H54 (cell line): ENCODE measurements at places on chromosomes 13 and 19.

DNA sequence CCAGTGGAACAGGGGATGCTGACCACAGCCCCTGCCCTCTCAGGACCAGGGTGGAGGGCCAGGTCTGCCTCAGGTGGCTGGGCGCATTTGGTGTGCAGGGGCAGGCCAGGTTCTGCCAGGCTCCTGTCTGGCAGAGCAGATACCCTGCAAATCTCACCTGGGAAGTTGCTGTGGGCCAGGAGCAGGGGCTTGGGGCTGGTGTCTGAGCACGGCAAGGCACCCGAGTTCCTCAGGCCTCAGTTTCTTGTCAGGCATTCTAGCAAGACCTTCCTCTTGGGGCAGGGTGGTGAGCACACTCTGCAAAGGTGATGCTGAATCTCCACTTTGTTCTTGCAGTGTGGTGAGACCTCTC, 1.1 kb downstream of the CRTC1 start:
- DNase-seq = no peak

- no peak for DNase-seq
These were observed 1.7 kb downstream of the DPY19L3 start for GRCh38 chr19:32407004-32407992.

DNA sequence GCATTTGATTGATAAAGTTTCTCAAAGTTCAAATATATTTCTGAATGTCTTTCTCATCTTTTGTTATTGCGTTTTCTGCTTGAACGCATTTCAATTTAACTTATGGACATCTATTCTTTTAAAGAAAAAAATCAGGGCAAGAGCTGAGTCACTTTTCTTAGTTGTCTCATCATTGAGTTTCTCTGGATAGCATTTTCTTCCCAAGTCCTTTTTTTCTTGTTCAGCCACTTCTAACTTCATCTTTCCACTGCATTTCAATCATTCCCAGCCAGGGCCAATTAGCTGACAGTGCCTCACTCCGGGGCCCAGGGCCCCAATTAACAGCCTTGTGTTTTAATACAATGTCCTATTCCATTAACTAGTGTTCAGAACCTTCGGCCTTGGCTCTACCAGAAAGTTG, 216.3 kb downstream of the B3GLCT start:
- DNase-seq = no peak

DNA sequence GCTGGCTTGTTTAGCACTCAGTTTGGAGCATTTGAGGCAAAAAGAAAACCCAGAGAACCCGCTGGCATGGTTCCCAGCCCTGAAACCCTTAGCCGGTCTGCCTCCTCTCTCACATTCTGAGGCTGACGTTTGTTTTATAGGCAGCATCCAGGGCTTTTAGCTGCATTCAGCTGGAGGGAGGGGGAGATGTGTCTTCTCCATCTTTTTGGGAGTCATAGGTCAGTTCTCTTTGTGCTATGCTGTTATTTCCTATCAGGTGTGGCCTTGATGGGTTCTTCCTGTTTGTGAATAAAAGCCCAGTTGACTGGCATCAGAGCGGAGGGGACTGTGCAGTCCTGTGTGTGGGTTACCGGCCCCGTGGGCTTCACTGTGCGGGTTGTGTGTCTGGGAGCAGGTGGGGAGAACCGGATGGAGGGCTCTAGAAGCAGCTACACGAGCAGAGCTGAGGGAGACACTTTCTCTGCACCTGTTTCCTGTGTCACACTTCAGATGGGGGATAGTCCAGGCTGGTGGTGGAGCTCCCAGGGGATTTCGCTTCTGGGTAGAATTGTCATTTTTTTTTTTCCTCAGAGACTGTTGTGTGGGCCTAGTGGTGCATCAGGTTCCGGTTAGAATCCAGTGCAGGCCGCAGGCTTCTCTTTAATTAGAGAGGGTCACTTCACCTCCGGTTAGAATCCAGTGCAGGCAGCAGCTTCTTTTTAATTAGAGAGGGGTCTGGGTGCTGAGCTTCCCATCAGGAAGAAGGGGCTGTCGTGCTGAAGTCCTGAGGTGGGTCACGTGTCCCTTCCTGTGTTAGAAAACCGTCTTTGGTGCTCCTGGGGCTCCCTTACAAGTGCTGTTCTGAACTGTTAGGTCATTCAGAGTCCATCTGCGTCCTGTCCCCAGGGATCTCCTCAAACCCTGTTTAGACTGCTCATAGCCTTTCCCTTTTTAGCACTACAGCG, 69.6 kb downstream of the ARHGEF7 start:
- no peak for DNase-seq

- DNase-seq = peak; percentile 78
These were observed 15.3 kb upstream of the GPR183 start for GRCh38 chr13:99322297-99323103.

- no peak for DNase-seq
These were observed 26.5 kb upstream of the SPRY2 start for GRCh38 chr13:80367473-80367872.

- no peak for DNase-seq
These were observed 50.8 kb downstream of the USP12 start for GRCh38 chr13:27120811-27121210.

DNA sequence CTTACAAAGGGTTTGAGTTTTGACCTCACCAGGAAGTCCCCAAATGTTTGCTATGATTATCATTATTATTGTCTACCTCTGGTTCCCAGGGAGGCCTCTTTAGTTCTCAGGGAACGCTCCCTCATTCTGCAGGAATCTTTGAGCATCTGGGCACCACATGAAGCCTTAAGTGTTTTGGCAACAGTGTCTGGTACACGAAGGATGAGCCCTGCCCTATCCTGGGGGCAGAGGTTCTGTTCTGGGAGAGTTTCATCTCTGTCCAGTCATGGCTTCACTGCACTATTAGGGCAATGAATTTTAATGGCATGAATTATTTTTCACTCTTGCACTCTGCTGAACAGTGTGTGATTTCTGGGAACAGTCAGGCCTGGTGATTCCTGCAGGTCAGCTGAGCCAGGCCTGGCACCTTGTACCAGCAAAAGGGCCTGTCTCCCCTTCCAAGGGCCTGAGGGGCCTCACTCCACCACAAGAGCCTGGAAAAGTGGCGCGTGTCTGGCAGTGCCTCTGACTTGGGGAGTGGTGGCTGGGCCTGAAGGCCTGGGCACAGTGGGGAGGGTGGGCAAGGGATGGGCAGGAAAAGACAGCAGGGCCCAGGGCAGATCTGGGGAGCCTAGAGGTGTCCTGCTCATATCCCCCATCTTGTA, 4.6 kb downstream of the FAM187B start:
- DNase-seq = no peak

- DNase-seq = no peak
These were observed 97.5 kb downstream of the INSR start for GRCh38 chr19:7196763-7197118.

DNA sequence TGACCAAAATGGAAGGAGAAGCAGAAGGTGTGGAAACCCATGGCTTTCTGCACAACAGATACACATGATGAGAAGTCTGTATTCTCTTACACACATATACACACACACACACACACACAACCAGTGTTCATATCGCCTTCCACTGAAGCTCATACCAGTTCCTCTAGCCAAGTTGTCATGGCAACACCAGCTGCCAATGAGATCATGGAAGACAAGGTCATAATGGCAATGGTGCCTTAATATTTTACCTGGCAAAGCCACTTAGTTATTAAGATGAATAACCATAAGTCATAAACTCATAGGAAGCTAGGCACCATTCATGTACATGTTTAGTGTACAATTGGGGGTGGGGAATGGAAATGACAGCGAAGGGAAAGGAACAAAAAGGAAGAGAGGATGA, 2.6 kb upstream of the DHRS12 start:
- DNase-seq = no peak

GRCh38 chr13:108283110-108283509, 13.6 kb downstream of the TNFSF13B start:
- DNase-seq = no peak

DNA sequence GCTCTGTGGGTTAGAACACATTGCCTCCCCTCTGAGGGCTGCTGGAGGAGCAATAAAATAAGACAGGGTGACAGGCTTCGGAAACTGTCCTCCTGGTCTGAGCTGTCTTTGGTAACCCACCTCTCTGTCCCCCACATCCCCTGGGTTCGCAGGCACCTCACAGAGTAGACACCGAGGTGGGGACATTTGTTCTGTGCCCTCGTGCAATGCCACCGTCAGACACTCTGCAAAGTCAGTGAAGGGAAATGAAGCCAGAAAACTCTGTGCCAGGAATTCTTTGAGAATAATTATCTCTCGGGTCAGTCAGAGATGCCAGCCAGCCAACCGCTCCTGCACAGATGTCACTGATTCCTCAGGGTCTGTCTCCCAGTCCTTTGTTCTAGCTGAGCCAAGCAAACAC, 493.6 kb downstream of the FOXO1 start:
- DNase-seq = no peak

GRCh38 chr13:102993348-102993747, 72.9 kb downstream of the SLC10A2 start:
- DNase-seq = no peak

DNA sequence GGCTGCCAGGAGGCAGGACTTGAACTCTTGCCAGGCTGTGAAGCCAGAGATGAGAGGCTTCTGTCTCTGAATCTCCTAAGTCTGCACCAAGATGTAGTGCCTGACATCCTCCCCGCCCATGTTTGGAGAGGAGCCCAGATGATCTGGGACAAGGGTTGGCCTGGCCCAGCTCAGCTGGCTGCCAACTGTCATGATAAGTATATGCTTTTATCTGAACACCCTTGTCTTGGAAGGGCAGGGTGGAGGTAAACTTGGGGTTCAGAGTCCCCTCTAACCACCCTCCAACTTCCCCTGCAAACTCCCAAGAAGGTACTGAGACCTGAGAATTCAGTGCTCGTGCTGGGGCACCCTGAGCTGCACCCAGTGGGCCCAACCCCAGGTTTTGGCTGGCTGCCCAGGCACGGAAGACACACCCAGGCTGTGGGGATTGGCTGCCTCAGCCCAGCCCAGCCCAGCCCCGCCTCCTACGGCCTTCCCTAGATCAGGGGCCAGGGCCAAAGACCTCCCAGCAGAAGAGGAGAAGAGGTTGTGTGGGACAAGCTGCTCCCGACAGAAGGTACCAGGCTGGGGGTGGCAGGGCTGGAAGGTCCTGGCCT, at the start of gene CYP4F12:
CYP4F12 (plus strand) TSS at position 508 of the 596 bp plus-strand sequence. CDS start 443 bp downstream, outside the sequence.
- DNase-seq = peak; percentile 68

GRCh38 chr19:9808855-9809824, 9.7 kb downstream of the FBXL12 start:
- no peak for DNase-seq

DNA sequence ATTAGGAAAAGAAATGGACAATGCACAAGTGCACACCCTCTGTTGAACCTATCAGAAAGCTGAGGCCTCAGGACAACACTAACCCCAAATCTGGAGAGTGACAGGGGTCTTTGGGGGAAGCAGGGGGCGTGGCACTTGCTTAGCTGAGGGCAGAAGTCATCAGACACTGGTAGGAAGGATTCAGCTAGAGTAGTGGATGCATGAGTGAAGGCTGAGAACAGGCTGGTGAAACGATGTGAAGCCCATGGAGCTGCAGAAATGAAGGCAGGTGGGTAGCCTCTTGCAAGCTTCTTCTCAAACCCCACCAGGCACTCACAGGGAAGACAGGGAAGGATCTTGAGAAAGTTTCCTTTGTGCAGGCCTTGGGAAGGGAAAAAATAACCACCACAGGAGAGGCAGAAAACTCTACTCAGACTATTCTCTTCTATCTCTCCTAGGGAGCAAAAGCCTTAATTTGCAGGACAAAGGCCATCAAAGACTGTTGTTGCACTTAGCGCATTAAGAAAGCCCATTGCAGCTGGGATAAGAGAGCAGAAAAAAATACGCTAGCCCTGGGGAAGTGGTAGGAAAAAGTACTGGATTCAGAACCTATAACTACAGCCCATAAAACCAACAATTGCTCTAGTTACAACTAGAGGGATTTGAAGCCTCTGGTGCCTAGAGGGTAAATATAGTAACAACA, 193.3 kb upstream of the ZNF536 start:
- DNase-seq = no peak

DNA sequence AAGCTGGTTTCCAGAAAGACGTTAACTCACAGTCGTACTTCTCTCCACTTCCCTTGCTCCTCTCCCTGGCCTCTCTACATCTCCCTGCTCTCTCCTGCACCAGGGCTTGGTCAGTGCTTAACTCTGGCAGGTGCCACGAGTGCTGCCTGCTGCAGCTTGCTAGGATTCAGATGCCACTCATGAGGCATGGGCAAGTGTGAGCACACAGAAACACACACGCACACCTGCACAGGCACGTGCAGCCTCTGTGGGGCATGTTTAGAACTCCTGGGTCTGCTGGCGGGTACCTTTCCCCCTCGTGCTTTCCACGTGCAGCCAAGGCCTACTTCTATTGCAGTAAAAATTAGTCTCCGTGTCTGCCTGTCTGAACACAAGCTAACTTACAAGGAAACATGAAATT, 31.8 kb downstream of the SOX1 start:
- no peak for DNase-seq

DNA sequence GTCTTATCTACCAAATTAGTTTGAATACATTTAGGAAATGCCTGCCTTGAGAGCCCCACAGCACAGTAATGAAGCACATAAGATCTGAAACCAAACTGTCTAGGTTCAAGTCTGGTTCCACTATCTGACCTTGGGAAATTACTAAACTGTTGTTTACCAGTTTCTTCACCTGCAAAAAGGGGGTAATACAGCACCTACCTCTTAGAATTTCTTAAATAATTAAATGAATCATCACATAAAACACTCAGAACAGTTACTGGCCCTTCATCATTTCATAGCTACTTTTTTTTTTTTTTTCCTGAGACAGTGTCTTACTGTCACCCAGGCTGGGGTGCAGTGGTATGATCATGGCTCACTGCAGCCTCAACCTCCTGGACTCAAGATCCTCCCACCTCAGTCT, 59.6 kb downstream of the USP12 start:
- no peak for DNase-seq

DNA sequence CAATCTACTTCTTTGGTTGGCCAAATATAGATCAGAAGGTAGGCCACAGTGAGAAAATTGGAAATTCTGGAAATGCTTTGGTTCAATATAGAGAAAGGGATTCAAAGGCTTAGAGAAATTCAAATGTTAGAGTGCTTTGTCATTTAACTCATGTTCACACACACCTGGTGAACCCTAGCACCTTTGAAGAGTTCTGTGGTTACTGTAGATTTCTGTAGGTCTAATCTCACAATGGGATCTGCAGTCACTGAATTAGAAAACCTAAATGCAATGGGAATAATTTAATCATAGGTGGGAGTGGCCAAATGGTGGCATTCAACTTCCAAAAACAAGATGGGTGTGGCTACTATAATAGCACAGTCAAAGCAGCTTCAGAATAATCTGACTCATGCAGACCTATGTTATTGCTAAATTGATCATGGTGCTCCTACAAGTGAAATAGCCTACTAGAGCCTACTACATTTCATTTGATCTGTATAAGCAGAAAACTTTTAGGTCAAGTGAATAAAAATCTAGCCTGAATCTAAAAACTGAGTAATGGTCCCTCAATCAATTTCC, 1152.9 kb downstream of the PCDH9 start:
- no peak for DNase-seq

DNA sequence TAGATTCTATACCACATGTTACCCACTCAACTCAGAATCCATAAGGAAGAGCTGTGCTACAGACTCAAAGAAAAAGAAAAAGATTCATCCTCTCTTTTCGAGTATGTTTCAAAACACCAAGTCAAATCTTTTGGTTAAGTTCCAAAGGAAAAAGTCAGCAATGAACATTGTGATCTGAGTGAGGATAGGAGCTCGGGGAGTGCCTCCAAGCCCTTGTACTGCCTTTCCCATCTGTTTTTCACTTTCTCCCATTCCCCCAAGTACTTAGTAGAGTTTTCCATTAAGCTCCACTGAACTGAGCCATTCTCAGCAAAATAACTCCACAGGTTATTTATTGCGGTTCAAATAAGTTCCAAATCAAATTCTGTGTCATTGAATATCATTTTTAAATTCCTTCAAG, 47.7 kb upstream of the MAB21L1 start:
- DNase-seq = no peak
